Dermis blood vessel endothelial cell (primary cell): ENCODE measurements at places on chromosomes 2 and 18. TPM values are rescaled to one million over a fixed set of nuclear protein-coding genes. Genes with fewer than 3 reads are reported as not detected.

The VAMP5 gene
- 45.3 and 132 TPM in 2 replicates for total RNA-seq

The OTOS gene
- not detected in 2 replicates for total RNA-seq

The TTC32 gene
- total RNA-seq, result 8.1 and 9.4 TPM in 2 replicates

The ARHGAP25 gene
- total RNA-seq, result 12.1 and 14.3 TPM in 2 replicates

The MRO gene
- total RNA-seq, result under 0.01 TPM in 1 of 2 replicates, not detected in the other

The FAM210A gene
- total RNA-seq, result 31.7 and 34.8 TPM in 2 replicates

The PROKR1 gene
- under 0.01 TPM in 1 of 2 replicates, not detected in the other for total RNA-seq

The CHRND gene
- total RNA-seq, result not detected in 2 replicates

The PDE1A gene
- 1.4 and 3.0 TPM in 2 replicates for total RNA-seq

The GMCL1 gene
- total RNA-seq, result 12.1 and 13.6 TPM in 2 replicates

The PMAIP1 gene
- 11.7 and 14.3 TPM in 2 replicates for total RNA-seq

The THSD7B gene
- total RNA-seq, result under 0.01 TPM in 1 of 2 replicates, not detected in the other

The OXER1 gene
- total RNA-seq, result not detected in 2 replicates

The TCF4 gene
- total RNA-seq, result 474 and 759 TPM in 2 replicates

The IL1R1 gene
- total RNA-seq, result 24.2 and 24.7 TPM in 2 replicates

The DYNAP gene
- not detected in 2 replicates for total RNA-seq

The BOK gene
- total RNA-seq, result 88.1 and 99.4 TPM in 2 replicates

The TRABD2A gene
- total RNA-seq, result 0.23 and 1.4 TPM in 2 replicates

The RND3 gene
- total RNA-seq, result 53.1 and 66.5 TPM in 2 replicates

The RPL31 gene
- 894 and 1,408 TPM in 2 replicates for total RNA-seq

The AQP12B gene
- total RNA-seq, result not detected in 2 replicates

The PARD6G gene
- 25.4 and 60.2 TPM in 2 replicates for total RNA-seq

The COL4A4 gene
- total RNA-seq, result 0.05 and 0.17 TPM in 2 replicates

The IL1RN gene
- under 0.01 TPM in 1 of 2 replicates, not detected in the other for total RNA-seq

The EDAR gene
- not detected in 2 replicates for total RNA-seq

The LCT gene
- total RNA-seq, result under 0.01 TPM in 1 of 2 replicates, not detected in the other

The TUBA3E gene
- not detected in 2 replicates for total RNA-seq

The KHK gene
- total RNA-seq, result 4.8 and 5.5 TPM in 2 replicates

The ATP6V1B1 gene
- total RNA-seq, result not detected in 2 replicates

The CPO gene
- total RNA-seq, result not detected in 2 replicates

The FEV gene
- total RNA-seq, result not detected in 2 replicates

The CRIM1 gene
- 765 and 891 TPM in 2 replicates for total RNA-seq

The CFAP210 gene
- not detected in 2 replicates for total RNA-seq

The MOGAT1 gene
- total RNA-seq, result not detected in 2 replicates

The FHL2 gene
- 42.0 and 56.4 TPM in 2 replicates for total RNA-seq

The TUBB8B gene
- 0.14 TPM in 1 of 2 replicates, not detected in the other for total RNA-seq

The SNX17 gene
- 143 and 158 TPM in 2 replicates for total RNA-seq

The CYBRD1 gene
- total RNA-seq, result 19.8 and 30.5 TPM in 2 replicates

The TFCP2L1 gene
- 0.28 and 0.51 TPM in 2 replicates for total RNA-seq

The RFX8 gene
- 0.51 and 0.60 TPM in 2 replicates for total RNA-seq

The FSIP2 gene
- 0.05 and 0.17 TPM in 2 replicates for total RNA-seq

The IL36G gene
- not detected in 2 replicates for total RNA-seq

The ESPNL gene
- not detected in 2 replicates for total RNA-seq

The CCDC74A gene
- total RNA-seq, result 2.2 and 6.5 TPM in 2 replicates

The CCDC85A gene
- total RNA-seq, result 15.8 and 21.4 TPM in 2 replicates

The TBR1 gene
- not detected in 2 replicates for total RNA-seq

The ITPRIPL1 gene
- 7.0 and 7.7 TPM in 2 replicates for total RNA-seq

The LYG1 gene
- 0.28 and 1.2 TPM in 2 replicates for total RNA-seq

The ERICH2 gene
- total RNA-seq, result not detected in 2 replicates

The LRRC30 gene
- not detected in 2 replicates for total RNA-seq

The CLEC4F gene
- 0.09 and 0.34 TPM in 2 replicates for total RNA-seq

The SLC16A14 gene
- under 0.01 and 0.09 TPM in 2 replicates for total RNA-seq

The ESCO1 gene
- 15.8 and 20.3 TPM in 2 replicates for total RNA-seq

The BIRC6 gene
- total RNA-seq, result 217 and 254 TPM in 2 replicates

The IL36A gene
- total RNA-seq, result not detected in 2 replicates
